ENCODE measurements at places on chromosomes 6 and 20.

DNA sequence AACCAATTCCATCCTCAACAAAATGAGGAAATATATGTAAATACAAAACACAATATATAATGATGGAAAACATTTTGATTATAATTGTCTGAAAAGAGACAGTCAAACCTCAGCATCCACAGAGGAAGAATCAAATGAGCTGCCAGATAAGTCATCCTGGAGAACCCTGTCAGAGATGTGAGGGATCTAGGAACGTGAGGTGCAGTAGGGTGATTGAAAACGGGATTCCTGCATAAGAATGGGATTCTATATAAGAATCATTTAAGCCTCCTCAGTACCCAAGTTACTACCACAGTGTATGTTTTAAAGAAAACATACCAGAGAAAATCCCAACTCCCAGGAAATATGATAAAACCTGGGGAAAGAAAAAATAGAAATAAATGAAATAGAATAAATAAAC is 690.5 kb downstream of the FRK start:
- DNase-seq = no peak

- DNase-seq = no peak
These were observed 114.0 kb downstream of the BFSP1 start for GRCh38 chr20:17417225-17417624.

DNA sequence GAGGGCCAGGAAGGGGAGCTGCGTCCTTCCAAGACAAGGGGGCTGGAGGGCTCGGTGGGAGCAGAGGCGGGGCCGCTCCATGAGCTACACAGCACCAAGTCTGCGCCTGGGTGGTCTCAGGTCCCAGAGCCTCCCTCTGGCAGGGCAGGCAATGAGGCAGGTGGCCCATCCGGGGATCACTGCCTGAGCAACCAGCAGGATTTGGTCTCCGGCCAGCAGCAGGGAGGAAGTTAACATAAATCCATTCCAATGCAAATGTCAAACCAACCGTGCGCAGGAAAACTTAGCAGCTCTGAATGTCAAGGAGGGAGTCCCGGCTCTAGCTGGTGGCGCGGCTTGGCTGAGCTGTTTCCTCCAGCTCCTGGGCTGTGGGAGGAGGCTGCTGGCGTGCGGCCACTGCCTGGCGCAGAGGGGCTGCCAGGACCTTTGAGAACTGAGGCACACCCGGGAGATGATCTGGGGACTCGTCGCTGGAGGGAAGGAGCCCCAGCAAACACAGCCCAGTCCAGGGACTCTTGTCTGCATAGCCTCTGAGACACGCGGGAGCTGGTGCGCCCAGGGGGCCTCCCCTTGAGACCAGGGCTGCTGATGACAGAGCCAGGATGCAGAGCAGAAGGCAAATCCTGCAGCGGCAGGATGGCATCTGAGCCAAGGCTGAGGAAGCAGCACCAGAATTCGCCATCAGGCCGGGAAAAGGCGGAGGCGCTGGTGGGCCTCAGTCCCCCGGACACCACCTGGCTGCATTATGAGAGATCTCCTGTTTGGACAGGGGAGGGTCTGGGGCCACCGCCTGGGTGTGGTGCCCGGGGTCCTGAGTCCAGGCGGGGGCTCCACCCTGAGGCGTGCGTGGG is 33.1 kb upstream of the CHRNA4 start:
- no peak for DNase-seq

GRCh38 chr6:90372885-90373284 is 76.2 kb upstream of the BACH2 start:
- DNase-seq = no peak

DNA sequence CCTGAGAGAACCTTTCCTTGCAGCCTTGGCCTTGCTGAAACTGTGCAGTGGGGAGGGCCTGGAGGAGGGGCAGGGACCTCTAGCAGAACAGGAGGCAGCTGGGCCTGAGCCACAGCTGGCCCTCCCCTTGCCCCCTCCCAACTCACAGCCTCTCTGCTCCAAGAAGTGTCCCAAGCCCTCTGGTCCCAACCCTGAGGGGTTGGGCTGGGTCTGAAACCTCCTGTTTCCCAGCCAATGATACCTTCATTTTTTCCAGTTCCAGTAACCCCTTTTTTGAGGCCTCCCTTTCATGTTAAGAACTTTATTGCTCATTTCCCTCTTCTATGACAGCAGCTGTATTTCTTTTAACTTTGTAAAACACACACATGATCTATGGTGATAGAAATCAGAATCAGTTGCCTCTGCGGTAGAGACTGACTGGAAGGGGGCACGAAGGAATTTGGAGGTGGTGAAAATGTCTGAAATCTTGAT is 17.9 kb upstream of the ARMC12 start:
- DNase-seq = peak; percentile 58

DNA sequence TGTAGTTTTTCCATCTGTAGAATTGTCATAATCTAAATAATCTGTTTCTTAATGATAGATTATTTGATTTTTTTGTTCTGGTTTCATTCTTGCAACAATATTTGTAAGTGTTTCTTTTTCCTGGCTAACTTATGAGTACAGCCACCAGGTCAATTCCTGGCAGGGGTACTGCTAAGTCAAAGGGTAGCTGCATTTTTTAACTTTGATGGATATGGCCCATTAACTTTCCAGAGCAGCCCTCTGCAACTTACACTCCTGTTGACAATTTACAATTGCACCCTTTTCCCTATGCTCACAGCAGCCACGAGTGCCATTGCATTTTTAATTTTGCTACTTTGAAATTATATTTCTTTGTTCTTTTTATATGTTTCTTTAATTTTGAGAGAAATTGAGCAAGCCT is 209.3 kb upstream of the CST7 start:
- no peak for DNase-seq

GRCh38 chr20:53070706-53071392 is 98.7 kb downstream of the TSHZ2 start:
- peak; percentile 56 for DNase-seq

GRCh38 chr6:93183531-93183972 is 235.8 kb downstream of the EPHA7 start:
- DNase-seq = no peak

DNA sequence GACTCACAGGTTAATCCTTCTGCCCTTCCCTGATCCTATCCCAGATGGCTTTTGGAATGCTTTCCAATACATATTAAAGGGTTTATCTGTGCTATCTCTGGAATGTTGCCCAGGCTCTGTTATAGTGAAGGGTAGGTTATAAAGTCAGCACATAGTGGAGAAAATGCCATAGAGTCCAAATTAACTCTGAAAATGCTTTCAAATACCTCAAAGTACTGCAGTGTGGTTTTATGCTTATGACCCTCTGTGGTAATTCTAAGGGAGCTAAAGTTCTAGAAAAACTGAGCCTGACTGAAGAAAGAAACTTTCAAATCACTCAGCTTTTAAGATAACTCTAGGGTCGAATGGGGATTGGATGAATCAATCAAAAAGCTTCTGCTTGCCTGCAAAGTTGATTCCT is 159.8 kb downstream of the PLCB1 start:
- no peak for DNase-seq

- DNase-seq = no peak
These were observed 103.4 kb upstream of the PDE10A start for GRCh38 chr6:165766457-165766856.

GRCh38 chr20:63558804-63559484 is 5.0 kb downstream of the FNDC11 start:
- no peak for DNase-seq

DNA sequence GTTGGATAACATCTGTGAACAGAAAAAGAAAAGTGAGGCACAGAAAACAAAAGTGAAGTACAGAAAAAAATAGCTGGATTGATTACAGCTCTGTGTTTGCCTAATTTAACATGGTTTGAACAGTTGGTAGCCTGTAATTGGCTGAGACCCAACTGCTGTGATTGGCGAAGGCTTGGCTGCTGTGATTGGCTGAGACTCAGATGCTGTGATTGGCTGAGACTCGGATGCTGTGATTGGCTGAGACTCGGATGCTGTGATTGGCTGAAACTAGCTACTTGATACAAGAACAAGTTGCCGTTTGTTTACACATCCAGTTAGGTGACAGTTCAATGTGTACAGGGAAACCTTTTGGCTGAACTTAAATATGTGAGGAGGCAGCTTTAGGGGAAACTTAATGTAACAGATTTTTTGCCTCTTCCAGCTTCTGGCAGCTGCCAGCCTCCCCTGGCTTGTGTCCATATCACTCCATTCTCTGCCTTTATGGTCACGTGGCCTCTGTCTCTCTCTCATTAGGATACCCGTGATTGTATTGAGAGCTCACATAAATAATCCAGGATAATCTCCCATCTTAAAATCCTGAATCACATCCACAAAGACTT is 223.4 kb upstream of the FOXA2 start:
- DNase-seq = no peak

DNA sequence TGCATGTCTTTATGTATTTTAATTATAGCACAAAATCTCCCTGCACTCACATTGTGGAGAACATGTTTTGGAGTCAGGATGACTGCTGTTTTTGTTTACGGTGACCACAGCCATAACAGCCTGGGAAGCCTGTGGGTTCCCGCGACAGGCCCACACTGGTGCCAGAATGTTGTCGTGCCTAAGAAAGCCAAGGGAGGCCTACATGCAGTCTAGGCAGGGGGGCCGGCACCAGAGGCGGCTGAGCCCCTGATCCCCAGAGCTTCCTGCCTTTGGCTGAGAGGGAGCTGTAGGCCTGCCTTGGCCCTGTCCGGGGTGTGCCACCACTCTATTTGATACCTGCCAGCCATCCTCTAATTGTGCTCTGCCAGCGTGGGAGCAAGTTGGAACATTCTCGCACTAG is 46.7 kb downstream of the TBC1D7 start:
- no peak for DNase-seq

DNA sequence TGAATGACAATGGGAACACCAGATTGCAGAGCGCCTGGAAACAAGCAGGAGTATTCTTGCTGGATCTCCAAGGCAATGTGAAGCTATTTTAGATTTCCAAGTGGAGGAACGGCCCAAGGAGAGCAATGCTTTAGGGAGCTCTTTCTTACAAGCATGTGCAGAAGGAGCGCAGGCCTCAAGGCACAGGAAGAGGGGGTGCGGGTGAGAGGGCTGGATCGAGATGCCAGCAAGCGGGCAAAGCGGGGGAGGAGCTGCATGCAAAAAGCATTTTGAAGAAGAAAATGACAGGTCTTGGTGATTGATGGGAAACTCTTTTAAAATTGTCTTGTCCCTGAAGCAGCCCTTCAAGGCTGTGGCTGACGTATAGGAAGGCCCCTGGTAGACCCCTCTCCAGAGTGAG is 171.9 kb downstream of the QRSL1 start:
- DNase-seq = no peak

GRCh38 chr20:60573003-60573680 is 614.9 kb downstream of the CDH26 start:
- DNase-seq = no peak

DNA sequence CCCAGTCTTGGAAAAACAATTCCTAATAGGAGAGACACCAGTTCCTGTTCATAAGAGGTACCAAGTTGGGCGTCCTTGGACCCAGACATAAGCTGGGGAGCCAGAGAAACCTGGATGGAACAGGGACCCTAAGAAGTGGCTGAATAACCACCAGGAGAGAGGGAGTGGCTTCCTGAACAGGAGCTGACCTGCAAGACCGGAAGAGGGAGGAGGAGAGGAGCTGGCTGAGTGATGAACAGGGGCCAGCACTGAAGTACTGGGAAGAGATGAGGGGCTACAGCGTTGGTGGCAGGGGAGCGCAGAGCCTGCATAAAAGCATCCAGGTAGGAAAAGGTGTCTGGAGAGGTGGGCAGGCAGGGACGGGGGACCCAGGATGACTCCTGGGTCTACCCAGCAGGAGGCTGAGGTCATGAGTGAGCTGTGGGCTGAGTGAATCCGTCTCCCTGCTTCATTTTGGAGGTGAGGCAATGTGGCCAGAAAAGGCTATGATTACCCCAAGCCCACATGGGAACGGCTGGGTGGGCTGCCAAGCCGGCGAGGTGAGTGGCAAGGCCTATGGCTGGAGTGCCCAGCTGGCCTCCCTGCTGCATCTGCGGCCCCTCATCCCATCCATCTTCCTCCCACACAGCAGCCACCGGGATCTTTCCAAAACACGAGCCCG is 34.4 kb upstream of the ZFAND3 start:
- DNase-seq = no peak

DNA sequence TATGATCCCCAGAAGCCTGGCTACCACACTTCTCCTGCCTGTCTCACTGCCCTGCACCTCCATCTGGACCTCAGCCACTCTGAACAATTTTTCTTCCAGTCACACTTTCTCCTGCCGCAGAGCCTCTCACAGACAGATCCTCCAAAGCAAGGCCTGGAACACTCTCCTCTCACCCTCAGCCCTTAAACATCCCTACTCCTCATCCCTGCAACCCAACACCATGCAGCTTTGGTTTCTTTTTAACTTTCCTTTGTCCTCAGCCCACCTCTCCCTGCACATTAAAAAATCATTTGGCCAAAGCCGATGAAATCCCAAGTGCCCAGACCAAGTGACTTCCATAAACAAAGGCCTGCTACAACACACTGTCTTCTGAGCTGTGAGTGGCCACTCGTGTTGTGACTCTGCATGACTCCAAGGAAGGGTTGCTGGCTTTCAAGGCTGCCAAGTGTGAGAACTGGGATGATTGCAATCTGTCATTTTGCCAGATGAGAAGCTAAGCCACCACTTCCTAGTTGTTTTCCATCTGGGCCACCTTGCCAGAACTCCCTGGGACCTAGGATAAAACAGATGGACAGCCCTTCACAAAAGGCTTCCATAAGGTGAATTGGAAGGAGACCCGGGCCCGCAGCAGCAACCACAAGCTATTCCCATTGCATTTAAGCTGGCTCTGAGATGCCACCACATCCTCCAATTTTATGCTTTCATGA is 144.4 kb upstream of the SSTR4 start:
- no peak for DNase-seq

DNA sequence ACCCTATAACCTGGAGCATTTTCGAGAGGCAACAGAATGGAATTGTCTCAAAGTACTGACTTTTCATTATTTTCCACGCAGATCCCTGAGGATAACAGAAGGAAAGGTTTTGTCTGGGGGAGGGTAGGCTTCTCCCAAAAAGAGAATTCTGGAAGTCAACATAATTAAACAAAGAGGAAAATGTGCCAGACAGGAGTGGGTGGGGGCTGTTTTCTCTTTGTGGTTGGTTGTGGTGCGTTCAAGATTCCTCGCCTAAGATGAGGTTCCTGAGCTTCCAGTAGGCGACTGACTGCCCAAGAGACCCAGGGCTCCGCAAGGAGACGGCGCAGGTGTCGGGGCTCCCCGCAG is 70.4 kb downstream of the SOX4 start:
- no peak for DNase-seq

GRCh38 chr6:119129968-119130484 is 51.6 kb upstream of the FAM184A start:
- no peak for DNase-seq

GRCh38 chr20:6099819-6100218 is 23.0 kb downstream of the FERMT1 start:
- DNase-seq = no peak

GRCh38 chr6:47743744-47744143 is 38.1 kb upstream of the OPN5 start:
- no peak for DNase-seq

GRCh38 chr6:128432394-128432793 is 88.0 kb downstream of the PTPRK start:
- DNase-seq = no peak

GRCh38 chr6:169930799-169931198 is 179.4 kb downstream of the ERMARD start:
- DNase-seq = peak; percentile 18

GRCh38 chr6:148523048-148523447 is 180.4 kb downstream of the SASH1 start:
- DNase-seq = no peak

- DNase-seq = peak; percentile 51
These were observed 2.8 kb upstream of the PHF20 start for GRCh38 chr20:35768731-35769664.

GRCh38 chr6:97462031-97462430 is 179.0 kb upstream of the MMS22L start:
- no peak for DNase-seq

GRCh38 chr6:8017705-8018104 is 46.5 kb downstream of the BLOC1S5 start:
- DNase-seq = no peak

- DNase-seq = no peak
These were observed 377.6 kb upstream of the ZFP64 start for GRCh38 chr20:52569201-52569600.

Data from CD4-positive, alpha-beta T cell treated with Interleukin-6 for 4 hours (primary cell).